GM06990 (cell line): ENCODE measurements at places on chromosomes 6 and 20.

GRCh38 chr6:37648465-37649330 lies 49.0 kb downstream of the MDGA1 start:
- no peak for DNase-seq

GRCh38 chr20:44431502-44432234 lies 44.0 kb upstream of the TTPAL start:
- DNase-seq: no peak

DNA sequence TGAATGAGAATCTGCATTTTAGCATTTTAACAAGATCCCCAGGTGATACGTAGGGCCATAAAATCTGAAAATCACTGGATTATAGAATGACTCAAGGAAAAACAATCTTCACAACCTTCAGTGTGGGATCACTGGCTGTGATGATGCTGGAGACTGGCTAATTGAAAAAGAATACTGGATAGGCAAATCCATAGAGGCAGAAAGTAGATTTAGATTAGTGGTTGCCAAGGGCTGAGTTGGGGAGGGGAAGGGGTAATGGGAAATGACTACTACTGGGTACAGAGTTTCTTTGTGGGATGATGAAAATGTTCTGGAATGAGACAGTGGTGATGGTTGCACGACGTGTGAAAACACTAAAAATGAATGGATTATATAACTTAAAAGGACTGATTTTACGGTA lies 84.1 kb downstream of the CDK19 start:
- DNase-seq: no peak

DNA sequence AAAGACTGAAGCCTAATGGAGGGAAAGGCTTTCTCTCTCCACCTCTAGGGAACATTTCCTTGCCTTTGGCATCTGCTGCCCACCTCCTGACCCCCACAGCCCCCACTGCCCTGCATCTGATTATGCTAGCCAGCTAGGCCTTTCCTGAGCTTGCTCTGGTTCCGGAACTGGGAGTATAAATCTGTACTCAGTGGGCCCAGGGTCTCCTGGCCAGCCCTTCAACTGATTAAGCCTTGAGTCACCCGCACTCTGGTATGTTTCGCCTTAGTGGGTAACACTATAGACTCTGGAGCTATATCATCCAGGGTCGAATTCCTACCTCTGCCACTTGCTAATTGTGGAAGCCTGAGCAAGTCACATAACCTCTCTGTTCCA lies 45.6 kb upstream of the RIPOR2 start:
- DNase-seq: no peak

- DNase-seq: peak; percentile 69
Observed at GRCh38 chr6:163756079-163756478, 341.6 kb downstream of the QKI start.

- DNase-seq: no peak
Observed at GRCh38 chr20:18496042-18496441, 983 bp downstream of the RBBP9 start.

DNA sequence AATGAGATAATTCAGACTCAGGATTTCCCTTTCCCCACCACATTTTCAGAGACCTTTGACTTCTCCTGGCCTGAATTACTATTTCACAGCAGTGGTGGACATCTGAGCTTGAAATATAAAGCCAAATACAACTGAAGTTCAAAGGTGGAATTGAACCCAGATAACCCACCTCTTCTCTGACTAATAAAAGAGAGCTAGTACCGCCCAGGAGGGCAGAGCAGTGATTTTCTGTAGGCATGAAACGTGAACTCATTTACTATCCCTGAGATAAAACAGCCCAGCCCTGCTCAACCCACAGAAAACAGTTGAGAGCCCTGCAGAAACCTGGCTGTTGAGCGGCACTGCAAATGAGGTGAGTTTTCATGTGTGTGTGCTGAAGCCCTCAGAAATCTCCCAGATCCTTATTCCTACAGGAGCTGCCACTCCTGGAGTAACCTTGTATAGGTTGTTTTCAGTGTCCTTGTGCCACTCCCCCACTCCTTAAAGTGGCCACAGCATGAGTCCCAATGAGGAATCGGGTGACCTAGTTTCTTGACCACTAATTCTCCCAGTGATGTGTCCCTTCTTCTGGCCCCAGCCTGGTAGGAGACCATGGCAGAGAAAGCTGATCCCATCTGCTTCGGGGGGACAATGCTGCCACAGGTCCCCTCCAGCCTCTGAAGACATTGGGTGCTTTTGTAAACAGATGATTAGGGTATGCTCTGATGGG lies 99.2 kb downstream of the NOL4L start:
- no peak for DNase-seq

DNA sequence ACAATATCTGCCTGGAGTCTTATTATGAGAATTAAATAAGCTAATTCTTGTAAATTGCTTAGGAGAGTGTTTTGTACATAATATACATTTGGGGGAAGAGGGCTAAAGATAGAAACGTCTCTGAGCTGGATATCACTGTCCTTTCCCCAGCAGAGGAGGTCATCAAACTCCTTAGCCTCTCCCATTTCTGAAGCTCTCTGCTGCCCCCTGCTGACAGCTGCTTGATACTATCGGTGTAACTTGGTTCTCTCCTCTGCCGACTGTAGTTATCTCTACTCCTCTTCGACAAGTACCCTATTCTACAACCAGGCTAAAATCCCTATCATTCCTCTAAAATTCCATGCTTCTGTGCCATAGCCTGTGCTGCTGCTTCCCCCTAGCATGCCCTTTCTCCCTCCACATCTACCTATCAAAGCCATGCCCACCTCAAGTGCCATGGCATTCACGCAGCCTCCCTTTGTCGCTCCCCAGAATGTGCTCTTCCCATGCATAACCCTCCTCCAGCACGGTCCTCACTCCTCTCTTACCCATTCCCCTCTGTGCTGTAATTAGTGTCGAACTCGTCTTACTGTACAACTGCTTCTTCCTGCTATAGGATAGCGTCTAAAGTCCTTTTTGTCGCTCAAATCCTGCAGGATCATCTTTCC lies 101.2 kb downstream of the EPM2A start:
- peak; percentile 6 for DNase-seq

- no peak for DNase-seq
Observed at GRCh38 chr6:156595476-156595875, 181.7 kb upstream of the ARID1B start.

DNA sequence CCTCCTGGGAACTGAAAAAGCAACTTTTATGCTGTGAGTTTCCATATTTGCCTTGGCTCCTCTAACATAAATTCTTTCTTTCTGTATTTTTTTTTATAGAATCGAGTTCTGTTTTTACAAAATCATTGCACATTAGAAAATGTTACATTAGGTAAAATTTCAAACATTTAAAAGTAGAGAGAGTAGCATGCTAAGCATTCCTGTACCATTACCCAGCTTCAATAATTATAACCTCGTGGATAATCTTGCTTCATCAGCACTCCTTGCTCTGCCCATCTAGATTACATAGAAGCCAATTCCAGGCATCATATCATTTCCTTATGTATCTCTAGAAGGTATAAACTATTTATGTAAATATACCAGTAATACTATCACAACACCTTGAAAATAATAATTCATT lies 15.4 kb upstream of the FBXO30 start:
- DNase-seq: no peak

- no peak for DNase-seq
Observed at GRCh38 chr20:40644863-40645262, 44.2 kb downstream of the MAFB start.

- DNase-seq: no peak
Observed at GRCh38 chr20:61725966-61726365, 339.7 kb downstream of the TAF4 start.

DNA sequence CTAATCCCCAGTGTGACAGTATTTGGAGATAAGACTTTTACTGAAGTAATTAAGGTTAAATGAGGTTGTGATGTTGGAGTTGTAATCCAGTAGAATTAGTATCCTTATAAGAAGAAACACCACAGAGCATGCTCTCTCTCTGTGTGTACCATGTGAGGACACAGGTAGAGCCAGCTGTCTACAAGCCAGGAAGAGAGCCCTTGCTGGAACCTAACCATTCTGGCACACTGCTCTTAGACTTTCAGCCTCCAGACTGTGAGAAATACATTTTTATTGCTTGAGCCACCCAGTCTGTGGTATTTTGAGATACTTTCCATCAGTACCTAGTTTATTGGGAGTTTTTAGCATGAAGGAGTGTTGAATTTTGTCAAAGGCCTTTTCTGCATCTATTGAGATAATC lies 110.2 kb downstream of the PHF3 start:
- DNase-seq: no peak

- DNase-seq: no peak
Observed at GRCh38 chr20:38951611-38952010, 10.5 kb upstream of the DHX35 start.
